ENCODE measurements at places on chromosomes 2 and 18.

DNA sequence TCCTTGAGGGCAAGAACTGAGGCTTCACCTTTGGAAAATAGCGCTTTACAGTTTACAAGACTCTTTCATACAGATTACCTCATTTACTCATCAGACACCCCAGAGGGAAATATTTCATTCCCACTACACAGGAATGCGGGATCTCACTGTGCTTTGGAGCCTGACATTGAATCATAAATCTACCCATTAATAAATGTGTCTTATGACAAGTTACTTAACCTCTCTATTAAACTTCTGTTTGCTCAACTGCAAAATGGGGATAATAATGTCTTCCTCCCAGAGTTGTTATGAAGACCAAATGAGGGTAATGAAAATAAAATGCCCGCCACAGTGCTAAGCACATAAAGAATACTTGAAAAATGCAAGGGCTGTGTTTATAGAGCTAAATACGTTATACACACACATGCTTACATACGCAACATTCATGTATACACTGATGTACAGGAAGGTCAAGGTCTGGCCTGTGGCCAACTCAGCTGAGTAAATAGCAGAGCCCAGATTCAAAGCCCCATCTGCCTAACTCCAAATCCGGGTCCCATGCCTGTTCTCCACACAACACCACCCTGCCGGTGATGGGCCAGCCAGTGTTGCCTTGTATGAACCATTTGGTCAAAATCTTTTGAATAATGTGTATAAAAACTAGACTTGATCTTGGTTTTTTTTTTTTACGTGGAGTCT lies 77.8 kb upstream of the STPG4 start:
- DNase-seq: no peak

DNA sequence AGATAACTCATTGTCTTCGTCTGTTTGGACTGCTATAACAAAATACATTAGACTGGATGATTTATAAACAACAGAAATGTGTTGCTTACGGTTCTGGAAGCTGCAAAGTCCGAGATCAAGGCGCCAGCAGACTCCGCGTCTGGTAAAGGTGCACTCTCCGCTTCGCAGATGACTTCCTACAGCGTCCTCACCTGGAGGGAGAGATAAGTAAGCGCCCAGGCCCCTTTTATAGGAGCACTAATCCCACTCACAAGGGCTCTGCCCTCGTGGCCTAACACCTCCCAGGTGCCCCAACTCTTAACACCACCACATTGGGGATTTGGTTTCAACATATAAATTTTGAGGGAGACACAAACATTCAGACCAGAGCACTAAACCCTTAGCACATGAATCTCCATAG lies 51.3 kb downstream of the SERTAD2 start:
- no peak for DNase-seq

GRCh38 chr2:144213797-144214196 lies 306.1 kb downstream of the ZEB2 start:
- DNase-seq: no peak

- DNase-seq: no peak
Observed at GRCh38 chr2:68352651-68353391, 12.3 kb upstream of the PLEK start.

GRCh38 chr2:83072767-83073166 lies 1386.3 kb downstream of the SUCLG1 start:
- DNase-seq: no peak

- DNase-seq: no peak
Observed at GRCh38 chr2:180291060-180291459, 284.0 kb upstream of the CWC22 start.

- DNase-seq: no peak
Observed at GRCh38 chr2:144011098-144011497, 508.8 kb downstream of the ZEB2 start.

GRCh38 chr18:73189718-73190117 lies 321.9 kb upstream of the NETO1 start:
- DNase-seq: no peak
